LHCN-M2 (cell line): ENCODE measurements at places on chromosomes 5 and 9.

- no peak for DNase-seq
Measured at GRCh38 chr9:122475717-122476116, 2.0 kb downstream of the OR1J1 start.

DNA sequence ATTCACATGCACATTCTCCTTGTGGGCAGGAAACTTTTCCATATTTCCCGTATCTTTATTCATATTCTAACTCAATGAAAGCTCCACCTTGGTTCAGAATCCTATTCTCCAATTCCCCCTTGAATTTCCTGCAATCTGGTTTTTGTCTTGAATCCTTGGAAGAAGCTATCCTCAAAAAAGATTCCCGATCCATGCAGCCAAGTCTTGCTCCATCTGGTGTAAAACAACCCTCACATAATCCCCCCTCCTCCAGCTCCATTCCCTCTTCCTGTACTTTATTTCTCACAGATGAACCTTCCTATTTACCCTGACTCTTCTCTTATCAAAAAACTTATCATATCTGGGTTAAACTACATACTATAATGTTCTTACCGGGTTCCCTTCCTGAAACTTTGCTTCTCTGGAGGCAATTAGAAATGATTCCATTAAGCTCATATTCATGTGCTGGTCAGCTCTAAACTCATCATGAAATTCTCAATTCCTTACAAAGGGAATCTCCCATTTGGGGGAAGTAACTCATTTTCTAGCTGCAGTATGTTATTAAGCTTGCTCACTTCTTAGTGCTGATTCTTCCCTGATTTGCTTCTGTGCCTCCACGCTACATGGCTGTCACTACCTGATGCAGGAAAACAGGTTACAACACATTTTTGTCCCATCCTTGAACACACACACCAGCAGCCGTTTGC, 81.7 kb downstream of the GNAQ start:
- no peak for DNase-seq

GRCh38 chr5:60674251-60675069, 25.5 kb downstream of the DEPDC1B start:
- DNase-seq, result peak; percentile 76

DNA sequence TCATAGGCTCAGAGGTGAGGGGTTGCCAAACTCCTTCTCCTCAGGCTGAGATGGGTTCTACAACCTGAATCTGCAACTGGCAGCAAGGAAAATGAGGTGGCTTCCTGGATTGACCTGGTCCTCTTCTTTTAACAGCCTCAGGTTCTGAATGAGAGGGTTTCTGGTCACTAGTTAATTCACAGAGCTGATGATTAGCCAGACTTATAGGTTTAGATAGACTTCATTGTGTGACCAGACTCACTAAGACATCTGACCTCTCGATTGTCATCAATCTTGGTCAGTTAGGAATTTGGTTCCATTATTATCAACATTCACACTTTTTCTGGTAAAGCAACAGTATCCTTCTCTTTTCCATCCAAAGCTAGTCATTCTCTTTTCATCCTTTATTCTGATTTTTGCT, 257.9 kb downstream of the PAPPA start:
- no peak for DNase-seq

DNA sequence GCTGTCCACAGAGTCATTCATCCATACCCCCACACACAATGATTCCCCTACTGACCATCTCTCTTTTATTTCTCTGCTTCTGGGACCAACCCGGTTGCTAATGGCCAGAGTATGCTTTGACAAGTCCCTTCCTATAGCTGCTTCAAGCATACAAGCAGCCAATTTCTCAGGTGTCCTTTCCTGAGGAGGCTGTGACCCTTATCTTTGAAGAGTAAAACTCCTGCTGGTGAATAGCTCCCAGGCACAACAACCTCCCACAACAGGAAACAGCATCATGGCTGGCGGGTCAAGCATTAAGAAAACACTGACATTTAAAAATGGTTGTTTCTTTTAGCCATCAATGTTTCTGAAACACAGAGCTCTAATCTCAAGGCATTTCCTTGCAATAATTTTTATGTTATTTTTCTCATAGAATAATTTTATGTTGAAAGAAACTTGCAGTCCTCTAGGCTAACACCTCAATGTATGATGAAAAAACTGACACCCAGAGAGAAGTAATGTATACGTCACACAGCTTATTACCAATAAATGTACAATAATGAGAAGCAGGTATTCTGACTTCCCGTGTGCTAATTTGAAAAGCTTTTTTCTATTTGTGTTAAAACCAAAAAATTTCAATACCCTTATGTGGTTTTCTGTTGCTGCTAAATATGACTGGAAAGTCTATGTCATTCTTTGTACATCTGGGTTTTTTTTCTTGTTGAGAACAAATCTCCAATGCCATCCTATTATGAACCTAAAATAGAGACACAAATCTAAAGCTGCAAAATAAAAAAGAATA, 7.5 kb upstream of the PAM start:
- DNase-seq, result no peak

GRCh38 chr9:101530076-101530711, 3.5 kb upstream of the RNF20 start:
- peak; percentile 72 for DNase-seq

GRCh38 chr5:16957304-16958196, 21.5 kb upstream of the MYO10 start:
- DNase-seq, result peak; percentile 94
